Stimulated activated CD4-positive, alpha-beta T cell treated with anti-CD3 and anti-CD28 coated beads, Interleukin-1b, Interleukin-23, amount 100 ng/mL, for 48 hours (primary cell): ENCODE measurements at places on chromosomes 7 and 10.

DNA sequence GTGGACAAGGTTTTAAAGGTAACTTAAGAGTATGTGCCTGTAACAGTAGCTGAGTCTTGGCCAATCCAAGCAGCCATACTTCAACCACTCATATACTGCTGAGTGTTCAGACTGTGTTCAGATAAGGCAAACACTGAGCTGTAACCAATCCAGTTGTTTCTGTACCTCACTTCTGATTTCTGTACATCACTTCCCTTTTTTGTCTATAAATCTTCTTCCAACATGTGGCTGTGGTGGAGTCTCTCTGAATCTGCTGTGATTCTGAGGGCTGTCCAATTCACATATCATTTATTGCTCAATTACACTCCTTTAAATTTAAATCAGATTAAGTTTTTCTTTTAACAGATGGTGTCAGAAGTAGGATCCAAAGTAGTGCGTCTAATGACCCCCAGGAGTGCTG is 149.5 kb upstream of the PHF14 start:
- no peak for DNase-seq

- DNase-seq: no peak
These were observed 94.3 kb upstream of the FRMD4A start for GRCh38 chr10:14425034-14425433.

GRCh38 chr7:130894146-130894908 is 160.3 kb upstream of the KLF14 start:
- DNase-seq: peak; percentile 56

DNA sequence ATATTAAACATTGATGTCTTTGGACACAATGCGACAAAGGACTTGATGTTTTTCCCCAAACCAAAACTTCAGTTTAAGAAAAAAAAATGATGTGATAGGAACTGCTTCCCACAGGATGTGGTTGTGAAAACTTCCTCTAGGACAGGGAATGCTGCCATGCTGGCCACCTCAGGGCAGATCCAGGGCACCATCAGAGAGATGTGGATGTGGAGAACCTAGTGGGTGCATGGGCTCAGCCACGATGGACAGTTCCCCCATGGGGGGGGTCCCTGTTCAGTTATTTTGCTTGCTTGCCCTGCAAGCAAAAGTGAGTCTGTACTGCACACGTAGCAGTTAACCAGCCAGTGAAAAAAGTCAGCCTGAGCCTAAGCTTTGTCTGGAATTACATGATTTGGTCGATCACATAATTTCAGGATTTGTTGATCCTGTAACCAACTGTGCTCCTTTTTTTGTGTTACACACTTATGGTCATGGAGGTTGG is 36.3 kb downstream of the LAMB4 start:
- no peak for DNase-seq

GRCh38 chr7:66255534-66256100 is 50.5 kb downstream of the TPST1 start:
- no peak for DNase-seq

GRCh38 chr7:2181077-2181854 is 51.5 kb downstream of the MAD1L1 start:
- DNase-seq: no peak

DNA sequence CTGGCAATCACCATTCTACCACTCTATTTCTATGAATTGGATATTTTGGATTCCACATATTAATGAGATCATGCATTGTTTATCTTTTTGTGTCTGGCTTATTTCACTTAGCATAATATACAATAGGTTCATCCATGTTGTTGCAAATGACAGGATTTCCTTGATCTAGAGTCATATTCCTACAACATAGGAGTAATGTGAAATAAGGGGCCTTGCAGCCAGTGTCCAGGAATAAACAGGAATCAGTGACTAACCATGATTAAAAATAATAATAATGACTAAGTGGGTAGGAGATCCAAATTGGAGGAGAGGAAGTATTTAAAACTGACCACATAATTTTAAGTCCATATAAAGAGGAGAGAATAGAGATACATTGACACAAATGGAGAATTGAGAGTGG is 49.9 kb downstream of the SCIN start:
- DNase-seq: no peak

DNA sequence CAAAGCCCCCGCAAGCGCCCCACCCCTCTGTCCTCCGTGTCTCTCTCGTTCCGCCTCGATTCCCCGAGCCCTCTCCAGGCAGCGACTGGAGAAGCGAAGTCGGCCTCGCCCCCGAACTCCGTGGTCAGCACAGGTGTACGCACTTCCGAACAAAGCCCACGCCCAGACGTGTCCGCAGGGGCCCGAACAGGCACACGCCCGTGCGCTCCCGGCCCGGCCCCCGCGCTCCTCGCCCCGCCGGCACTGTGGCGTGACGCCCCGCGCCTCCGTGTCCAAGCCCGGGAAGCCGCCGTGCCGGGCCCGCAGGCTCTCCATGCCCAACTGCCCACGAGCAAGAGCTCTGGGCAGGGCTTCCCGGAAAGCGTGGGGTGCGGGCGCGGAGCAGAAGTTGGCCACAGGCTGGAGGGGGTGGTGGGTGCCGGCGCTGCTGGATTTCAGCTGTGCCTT is 662 bp downstream of the NRCAM start:
- peak; percentile 2 for DNase-seq

DNA sequence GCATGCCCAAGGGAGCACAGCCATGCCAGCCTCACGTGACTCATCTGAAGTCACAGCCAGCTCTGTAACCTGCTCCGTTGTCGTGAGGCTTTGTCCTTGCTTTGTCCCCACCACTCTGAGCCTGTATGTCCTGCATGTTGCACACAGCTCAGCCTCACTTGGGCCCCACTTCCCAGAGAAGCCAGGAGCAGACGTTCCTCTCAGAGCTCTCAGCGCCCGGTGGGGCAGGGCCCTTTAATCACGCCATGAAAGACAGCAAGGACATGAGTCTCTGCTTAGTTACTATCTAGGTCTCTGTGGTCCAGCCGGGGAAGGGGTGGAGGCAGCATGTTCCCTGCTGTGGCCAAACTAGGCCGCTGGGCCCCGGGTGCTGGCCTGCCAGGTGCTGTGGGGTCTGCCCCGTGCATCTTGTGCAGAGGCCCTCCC is 127.4 kb upstream of the FAM20C start:
- no peak for DNase-seq

DNA sequence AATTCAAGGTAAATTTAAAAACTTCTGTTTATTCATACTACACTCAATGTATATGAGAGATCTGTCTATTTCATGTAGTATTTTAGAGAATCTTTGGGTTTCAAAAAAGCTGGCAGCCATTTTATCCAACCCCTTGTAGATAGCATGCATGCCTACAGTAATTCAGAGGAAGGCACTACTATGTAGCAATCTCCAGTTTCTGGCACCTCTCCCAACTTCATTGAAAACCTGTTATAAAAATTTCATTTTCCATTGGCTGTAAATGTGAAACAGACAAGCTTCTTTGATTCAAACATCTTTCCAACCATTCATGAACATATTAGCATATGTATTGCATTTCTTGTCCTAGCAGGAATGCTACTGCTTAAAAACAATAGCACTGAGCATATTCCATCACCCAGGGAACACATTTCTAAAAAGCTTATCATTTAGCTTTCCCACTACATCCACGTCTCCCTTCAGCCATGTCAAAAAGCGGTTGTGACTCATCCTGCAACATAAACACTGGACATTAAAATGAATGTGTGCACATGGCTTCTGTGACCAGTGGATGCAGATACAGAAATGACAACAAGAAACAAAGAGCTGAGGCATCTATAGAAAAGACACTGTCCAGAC is 330.4 kb upstream of the AOAH start:
- no peak for DNase-seq

GRCh38 chr10:124534231-124534798 is 72.7 kb downstream of the LHPP start:
- no peak for DNase-seq

- no peak for DNase-seq
These were observed 231.0 kb downstream of the CSTF2T start for GRCh38 chr10:51468424-51468823.

GRCh38 chr7:157513162-157513621 is 176.4 kb downstream of the DNAJB6 start:
- no peak for DNase-seq

DNA sequence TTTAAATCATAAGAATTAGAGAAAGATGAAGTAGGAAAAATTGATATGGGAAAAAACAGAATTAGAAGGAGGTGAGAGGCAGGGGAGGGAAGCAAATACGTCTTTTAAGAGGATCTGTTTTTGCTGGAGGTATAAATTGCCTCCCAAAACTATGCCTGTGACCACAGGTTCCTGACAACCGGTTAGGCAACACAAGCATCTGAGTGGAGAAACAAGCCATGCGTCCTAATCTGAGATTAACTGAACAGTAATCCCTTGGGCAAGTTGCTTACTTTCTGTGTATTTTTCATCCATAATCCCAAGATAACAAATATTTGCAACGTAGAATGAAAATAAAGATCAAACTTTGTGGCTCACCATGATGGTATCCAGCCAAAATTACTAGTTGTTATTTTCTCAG is 149.2 kb downstream of the C1GALT1 start:
- DNase-seq: no peak

DNA sequence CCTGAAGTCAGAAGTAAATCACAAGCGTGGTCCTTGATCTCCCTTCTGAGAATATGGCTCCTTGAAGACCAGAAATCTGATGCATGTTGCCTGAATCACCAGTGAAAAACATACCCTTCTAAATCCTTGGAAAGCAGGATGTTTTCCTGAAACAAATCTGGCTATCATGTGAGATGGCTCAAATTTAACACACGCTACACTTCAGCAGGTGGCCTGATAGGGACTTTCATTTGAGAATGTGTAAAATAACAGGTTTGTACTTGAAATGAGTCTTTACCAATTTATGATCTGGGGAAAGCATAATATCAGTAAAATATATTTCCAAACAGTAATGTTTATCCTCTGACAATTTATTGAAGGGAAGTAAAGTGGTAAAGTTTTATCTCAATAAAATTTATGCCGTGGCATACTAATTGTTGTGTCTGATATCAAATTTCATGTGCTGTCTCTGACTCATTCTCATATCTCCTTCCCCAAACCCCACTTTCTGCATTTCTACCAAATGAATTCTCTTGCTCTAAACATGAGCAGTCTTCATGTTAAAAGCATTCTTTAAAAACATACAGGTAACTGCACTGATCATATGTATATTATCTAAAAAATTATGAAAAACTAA is 17.4 kb downstream of the CYP3A4 start:
- no peak for DNase-seq

GRCh38 chr10:104327745-104328645 is 10.3 kb downstream of the ITPRIP start:
- no peak for DNase-seq

GRCh38 chr7:37031571-37032257 is 307.4 kb upstream of the AOAH start:
- DNase-seq: peak; percentile 51

GRCh38 chr7:109354000-109354399 is 784.3 kb downstream of the DNAJB9 start:
- no peak for DNase-seq

- no peak for DNase-seq
These were observed 119.4 kb downstream of the ST7 start for GRCh38 chr7:117072620-117073118.

DNA sequence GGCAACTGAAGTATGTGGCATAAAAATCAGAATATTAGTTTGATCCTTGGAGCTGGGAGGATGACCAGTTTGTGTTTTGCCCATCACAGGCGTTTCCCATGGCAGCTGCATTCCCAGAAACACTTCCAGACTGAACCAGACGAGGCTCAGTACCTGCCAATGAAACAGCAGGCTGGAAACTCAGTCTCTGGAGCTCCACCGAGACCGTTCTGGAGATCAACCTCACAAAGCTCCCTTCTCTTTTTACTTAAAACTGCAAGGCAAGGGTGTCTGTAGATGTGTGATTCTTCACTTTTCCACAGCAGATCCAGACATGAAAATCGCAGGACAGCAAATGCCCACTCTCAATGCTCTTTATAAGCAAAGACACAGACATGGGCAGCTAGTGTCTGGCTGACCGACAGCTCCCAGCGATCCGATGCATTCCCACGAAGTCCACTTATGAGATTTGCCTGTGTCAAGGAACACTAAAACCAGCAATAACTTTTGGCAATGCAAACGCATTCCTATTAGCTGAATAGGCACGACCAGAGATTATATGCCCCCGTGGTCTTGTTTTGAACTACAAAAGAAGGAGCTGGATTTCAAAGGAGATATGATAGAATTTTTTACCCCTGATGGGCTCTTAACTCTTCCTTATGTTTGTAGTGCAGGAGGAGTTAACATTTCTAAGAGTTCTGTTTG is 72.6 kb downstream of the ADAM12 start:
- no peak for DNase-seq

DNA sequence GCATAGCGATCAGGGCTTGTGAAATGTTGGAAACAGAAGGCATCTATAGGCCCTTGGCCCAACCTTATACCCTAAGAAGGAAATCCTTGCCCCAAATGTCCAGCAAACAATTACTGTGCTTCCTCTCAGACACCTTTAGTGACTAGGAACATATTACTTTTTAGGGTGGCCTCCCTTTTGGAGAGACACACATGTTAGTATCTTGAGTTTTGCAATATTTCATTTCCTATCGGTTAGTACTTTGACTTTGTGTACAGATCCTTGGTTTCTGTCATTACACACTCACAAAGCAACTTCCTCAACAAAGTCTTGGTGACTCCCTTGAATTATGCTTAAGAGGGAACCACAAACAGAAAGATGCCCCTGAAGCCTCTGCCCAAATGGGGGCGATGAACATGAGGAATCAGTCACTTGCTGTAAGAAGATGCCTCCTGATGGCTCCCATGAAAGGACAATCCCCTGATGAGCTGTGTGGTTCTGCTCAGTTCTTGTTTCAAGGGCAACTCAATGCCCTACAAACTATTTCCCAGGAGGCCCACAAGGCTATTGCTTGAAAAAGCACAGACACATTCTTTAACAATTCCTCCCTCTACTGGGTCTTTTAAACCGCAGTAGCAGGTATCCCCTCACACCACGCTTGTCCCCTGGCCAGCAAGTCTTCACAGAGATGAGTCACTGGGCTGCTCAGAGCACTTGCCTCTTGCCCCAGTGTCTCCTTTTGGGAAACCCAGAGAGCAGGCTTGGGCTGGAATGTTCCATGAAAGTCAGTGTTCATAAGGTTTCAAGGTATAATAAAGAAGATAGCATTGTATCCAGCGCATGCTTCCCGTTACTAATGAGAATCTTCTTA is 196.2 kb downstream of the FANK1 start:
- DNase-seq: no peak
